Fibroblast of skin of right biceps (primary cell): ENCODE measurements at places on chromosomes 5 and 9.

DNA sequence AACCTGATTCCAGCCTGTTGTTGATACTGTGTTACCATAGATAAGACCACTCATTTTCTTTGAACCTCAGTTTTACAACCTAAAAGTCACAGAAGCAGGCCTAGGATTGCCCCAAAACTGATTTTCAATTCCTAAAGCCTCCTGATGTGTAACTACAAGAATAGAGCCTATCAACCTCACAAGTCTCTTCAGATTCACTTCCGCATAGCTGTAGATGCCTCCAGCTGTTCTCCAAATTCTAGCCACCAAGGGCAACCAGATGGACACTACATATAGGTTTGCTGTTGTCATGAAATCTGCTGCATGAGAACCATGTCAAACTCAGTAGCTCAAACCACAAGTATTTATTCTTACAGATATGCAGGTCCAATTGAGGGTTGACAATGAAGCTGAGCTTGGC is 143.5 kb downstream of the SPATA31D1 start:
- DNase-seq, result no peak

- DNase-seq, result no peak
Observed at GRCh38 chr9:106655966-106656365, 207.0 kb upstream of the ZNF462 start.

DNA sequence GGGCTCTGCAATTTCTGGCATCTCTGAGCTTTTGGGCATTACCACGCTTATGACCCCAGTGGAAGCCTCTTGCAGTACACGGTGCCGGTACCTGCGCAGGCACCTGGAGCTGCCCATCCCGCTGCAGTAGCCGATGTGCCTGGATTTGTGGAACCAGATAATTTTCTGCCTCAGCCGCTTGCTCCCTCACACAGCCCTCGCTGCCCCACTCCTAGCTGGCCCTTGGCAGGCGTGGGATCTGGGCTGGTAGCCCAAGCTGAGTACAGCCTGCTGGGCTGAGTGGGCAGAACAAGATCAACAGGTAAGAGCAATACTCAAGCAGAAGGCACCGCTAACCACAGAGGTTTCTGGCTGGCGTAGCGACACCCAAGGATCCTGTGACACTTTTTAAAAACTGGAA is 1808.8 kb upstream of the ACO1 start:
- no peak for DNase-seq

DNA sequence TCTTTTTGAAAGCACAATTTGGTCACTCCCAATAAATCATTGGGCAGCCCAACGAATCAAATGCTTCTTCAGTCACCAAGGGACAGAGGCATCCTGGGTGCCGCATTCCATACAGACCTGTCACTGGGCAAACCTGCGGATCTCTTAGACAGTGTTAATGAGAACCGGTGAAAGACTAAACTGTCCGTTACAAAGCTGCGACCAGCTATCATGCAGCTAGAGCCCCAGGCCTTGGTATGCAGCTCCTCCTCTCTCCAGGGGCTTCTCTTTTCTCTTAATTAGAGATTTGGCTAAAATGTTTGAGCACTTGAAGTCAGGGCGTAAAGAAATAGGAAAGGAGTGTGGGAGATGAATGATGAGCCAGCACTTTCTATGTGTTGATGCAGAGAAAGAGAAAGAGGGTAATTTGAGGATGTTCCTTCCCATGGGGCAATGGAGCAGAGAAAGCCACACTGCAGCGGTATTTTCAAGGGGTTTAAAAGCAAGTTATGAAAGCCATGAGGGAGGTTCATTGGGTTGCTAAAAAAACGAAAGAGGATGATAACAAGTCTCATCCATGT is 175.3 kb downstream of the RFK start:
- peak; percentile 26 for DNase-seq

DNA sequence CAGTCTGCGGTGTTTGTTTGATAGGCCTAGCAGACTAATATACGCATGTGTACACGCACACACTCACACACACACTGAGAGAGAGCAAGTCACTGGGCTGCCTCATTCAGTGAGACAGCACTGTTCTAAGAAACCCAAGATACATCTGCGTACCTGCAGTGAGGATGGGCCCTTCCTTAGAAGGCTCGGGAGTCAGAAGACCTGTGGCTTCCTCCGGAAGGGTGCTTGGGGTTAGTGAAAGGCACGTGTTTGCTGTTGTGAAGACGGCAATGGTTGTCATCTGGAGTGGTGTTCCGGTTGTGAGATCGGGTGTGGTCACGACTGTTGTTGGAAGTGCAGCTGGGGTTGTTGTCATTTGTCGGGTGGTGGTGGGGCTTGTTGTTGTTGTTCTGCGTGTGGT is 11.7 kb downstream of the TIMD4 start:
- DNase-seq, result no peak

- DNase-seq, result no peak
Observed at GRCh38 chr5:154086146-154086545, 47.4 kb downstream of the MFAP3 start.

DNA sequence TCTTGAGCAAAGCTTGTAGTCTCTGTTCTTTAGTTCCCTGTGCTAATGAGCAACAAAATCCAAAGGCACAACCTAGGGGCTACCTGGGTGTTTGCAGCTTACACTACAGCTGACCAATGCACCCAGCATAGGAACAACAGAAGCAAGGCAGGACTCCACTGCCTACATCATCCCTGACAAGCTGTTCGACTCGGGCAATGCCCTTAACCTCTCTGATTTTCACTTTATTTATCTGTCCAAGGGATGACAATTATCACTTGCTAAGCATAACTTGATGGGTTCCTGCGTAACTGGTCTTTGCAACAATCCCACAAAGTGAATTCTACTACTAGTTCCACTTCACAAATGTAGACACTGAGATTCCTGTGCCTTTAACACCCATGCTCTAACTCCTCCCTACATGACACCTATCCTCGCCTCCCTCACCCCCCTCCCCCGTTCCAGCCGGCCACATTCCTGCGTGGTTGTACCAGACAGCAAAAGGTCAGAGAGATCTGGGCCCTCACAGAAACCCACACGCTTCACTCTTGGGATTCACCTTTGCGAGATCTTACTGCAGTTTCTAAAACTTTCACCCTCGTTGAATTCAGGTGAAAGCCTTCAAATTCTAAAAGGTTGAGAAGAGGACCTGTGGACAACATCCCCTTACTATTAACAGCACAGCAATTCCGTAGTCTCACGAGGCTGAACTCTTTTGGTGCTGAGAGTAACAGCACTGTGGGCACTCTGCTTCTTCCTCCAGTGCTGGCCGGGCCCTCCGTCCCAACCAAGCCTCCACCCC is 995 bp downstream of the IPPK start:
- DNase-seq, result peak; percentile 57

GRCh38 chr5:41820150-41820549 is 50.1 kb downstream of the OXCT1 start:
- DNase-seq, result no peak

GRCh38 chr5:39072925-39073766 is 1.1 kb downstream of the RICTOR start:
- DNase-seq, result peak; percentile 38

DNA sequence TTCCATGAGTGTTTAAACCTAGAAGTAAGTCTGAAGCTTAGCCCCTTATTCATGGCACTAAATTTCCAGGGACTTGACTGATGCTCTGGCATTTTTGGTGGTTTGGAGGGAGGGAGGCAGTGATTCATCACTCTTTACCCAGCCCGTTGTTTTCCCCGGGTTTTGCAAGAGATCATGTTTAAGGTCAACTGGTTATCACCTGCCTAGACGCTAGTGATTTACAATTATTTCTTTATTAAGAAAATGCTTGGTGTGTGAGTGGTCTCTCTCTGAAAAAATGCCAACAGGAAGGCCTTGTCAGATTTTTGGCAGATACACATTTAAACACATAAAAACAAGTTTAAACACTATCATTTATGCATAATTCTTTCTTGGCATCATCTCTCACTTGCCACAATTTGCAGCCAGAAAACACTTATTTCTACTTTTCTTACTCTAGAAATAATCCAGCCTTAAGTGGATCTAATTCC is 737.9 kb upstream of the ZNF608 start:
- peak; percentile 92 for DNase-seq

GRCh38 chr9:18075253-18075952 is 398.6 kb upstream of the ADAMTSL1 start:
- DNase-seq, result no peak

GRCh38 chr5:107381189-107381856 is 289.4 kb downstream of the EFNA5 start:
- DNase-seq, result peak; percentile 86

GRCh38 chr5:58365791-58366190 is 94.1 kb downstream of the PLK2 start:
- DNase-seq, result no peak

DNA sequence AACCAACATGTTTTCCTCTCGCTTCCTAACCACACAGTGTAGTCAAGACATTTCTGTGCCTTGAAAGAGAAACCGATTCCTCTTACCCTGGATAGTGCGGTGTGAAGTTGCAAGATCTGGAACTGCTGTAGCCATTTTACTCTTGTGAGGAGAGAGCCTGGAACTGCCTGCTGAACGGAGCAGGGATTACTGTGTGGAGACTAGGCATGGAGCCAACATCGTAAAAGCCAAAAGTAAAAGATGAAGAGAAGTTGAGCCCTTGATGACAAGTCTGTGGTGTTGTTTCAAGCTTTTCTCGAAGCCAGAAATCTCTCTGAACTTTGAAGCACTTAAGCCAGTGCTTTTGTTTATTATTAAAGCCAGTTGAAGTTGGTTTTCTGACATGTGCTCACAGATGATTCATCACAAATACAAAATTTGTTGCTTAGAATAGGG is 110.1 kb upstream of the GRIN3A start:
- peak; percentile 57 for DNase-seq

DNA sequence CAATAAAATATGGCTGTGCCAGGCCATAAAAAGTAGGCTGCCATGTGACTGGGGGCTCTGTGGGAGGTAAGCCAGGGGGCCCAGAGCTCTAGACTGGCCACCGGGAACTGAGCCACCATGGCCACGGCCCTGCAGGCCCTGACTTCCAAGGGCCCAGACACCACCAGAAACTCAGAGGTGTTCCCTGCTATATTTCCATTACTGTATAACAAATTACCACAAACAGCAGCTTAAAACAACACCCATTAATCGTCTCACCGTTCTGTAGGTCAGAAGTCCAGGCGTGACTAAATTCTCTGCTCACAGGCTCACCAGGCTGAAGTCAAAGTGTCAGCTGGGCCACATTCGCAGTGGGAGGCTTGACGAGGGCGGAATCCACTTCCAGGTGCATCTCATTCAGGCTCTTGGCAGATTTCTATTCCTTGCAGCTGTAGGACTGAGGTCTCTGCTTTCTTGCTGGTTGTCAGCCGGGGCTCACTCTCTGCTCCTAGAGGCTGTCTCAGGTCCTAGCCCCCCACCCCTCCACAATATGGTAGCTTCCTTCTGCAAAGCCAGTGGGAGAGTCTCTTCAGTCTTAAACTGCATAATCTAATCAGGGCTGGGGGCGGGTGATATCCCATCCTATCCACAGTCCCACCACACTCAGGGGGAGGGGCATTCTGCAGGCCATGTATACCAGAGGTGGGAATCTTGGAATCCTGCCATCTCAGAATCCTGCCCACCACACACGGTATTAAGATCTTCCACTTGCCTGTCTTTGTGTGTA is 125.4 kb downstream of the C5orf15 start:
- no peak for DNase-seq

DNA sequence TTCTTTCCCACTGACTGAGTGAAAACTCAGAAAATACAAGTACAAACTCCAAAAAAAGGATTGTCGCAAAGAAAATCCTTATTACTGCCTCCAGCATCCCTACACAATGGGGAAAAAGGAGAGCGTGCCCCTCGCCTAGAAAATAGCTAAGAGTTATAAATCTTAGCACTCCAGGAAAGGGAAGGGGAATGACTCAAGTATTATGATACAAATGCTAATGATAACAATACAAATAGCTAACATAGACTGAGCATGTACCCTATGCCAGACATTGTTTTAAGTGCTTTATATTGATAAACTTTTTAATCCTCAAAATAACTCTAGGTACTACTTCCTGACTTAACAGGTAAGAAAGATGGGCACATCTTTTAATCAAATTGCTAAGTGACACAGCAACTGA is 70.8 kb upstream of the VCAN start:
- no peak for DNase-seq

DNA sequence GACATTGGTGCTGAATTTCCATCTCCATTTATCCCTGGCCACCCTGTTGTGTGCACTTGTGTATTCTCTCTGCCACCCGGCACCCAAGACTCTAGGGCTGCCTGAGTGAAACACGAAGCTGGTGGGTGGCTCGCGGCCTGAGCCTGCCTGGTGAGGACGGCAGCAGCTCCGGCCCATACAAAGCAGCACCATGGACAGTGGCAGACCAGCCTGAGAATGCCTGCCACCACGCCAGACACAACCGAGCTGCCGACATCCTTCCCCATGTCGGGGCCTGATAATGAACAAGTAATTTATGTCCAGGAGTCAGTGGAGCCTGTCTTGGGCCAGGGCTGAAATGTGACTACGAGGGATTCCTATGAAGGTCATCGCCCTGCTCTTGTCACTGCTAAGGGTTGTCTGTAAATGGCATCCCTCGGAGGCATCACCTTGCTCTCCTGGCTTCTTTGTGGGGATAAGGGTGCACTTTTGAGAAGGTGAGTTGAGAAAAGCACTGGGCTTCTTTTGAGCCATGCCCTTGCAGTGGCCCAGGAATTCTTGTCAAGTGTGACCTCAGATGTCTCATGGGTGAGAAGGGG is 175.7 kb downstream of the MELK start:
- DNase-seq, result peak; percentile 40

GRCh38 chr5:143646961-143647360 is 165.0 kb upstream of the HMHB1 start:
- DNase-seq, result no peak

DNA sequence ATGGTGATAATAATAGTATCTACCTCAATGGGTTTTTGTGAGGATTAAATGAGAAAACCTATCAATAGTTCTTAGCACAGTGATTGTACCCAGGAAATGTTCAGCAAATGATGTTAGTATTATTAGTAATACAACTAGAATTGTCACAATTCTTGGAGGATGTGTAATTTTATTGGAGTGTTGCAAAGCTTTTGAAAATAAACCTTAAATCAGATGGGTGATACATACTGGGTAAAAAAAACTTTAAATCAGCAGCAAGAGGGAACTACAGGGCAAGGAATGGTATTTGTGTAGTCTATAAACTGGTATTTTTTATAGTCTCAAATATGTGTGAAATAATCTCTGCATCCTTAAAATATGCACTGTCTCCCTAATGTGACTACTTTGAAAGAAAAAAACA is 371.6 kb downstream of the PIK3R1 start:
- peak; percentile 59 for DNase-seq

DNA sequence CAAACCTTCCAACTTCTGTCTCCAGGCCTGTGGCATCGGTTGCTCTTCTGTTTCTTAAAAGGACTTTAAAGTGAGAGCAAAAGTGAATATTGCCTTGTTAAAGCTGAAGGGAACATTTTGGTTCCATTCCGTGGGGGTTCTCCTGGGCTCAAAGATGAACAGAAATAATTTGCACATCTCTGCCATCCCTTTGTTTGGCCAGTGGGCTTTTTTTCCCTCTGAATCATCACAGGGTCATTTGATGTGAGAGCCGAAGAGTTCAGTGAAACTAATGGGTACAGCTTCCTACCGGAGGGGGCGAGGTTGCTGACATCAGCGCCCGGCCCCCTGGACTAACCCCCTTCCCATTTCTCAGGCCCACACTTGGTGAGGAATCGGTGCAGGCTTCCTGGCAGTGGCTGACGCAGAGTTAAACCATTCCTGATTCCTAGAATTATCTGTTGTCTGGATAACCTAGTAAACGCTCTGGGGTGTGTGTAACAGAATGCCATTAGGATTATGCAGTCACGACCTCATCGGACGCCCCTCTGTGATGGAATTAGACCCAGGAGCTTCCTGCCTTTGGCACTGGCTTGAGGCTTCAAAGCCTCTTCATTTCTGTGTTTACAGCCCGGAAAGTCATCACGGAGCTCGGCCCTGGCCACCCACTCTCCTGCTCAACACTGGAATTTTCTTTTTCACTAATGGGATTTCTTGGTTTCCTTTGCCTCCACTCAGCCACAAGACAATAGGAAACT is 61.6 kb upstream of the RPL26L1 start:
- peak; percentile 98 for DNase-seq
